Upper lobe of left lung (tissue), 6 donors: ENCODE measurements at places on chromosomes 5 and 9. TPM values are rescaled to one million over a fixed set of nuclear protein-coding genes. Genes with fewer than 3 reads are reported as not detected.

NR2F1-AS1 gene
- 6.4 TPM for total RNA-seq

LRRC19 gene
- 0.15 TPM for total RNA-seq

TCOF1 gene
- total RNA-seq = 42.6 TPM

PDE8B gene
- 5.8 TPM for total RNA-seq

GRM6 gene
- total RNA-seq = not detected
